GM12891 (cell line): ENCODE measurements at places on chromosomes 5 and 9.
A peak's percentile ranks its signal among the peaks of the same experiment; 100 is the strongest.

DNA sequence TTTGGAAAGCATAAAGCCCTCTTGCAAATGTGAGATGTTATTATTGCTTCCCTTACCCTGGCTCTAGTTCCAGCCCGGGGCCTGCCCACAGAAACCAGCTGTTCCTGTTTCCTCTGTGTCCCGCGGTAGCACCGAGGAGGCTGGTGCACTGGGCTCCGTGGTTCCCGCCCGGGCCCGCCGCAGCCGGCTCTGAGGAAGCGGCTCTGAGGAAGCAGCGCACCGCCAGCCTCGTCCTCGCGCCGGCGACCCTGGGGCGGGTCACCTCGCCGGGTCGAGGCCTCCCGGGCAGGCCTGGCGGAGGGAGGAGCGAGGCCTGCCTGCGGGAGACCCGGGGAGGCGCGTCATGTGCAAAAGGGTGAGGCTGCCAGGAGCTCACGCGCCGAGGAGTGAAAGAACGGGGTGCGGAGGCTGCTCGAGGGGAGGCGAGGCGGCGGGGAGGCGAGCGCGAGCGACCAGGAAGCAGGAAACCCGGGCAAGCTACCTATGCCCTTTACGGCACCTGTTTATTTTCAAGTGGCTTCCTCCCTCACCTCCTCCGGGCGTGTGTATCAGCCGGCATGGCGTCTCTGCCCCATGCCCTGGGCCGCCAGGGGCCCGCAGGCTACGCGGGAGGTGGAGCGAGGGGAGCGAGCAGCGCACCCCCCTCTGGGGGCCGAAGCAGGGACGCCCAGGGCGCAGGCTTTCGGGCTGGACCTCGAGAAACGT is 61.3 kb upstream of the MEGF10 start:
- peak; percentile 63 for DNase-seq

DNA sequence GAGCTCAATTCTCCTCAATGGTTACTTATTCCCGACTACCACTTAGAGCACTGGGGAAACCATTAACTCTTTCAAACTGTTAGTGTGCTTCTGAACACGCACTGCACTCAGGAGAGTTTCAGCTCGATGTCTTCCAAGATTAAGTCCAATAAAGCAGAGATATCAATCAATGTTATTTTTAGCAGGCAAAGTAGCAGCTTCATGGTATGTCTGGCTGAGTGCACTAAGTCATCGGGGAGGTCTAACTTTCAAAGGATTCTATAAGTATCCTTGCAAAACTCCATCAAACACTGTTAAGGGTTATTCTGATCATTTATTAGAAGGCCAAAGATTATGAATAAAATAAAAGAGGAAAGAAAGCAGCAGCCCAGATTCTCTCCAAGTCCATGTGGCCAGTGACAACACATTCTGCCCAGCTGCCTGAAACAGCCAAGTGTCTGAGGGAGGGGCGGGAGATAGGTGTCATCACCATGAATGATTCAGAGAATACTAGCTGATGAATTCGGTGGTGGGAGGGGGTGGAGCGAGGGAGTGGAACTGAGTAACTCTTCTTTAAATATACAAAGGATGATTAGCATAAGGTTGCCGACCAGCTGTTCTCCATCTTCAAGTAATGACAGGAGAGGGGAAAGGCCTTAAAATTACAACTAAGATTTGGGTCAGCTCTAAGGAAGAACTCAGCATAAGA is 21.3 kb downstream of the NREP start:
- no peak for DNase-seq

GRCh38 chr5:77993855-77994318 is 217.7 kb upstream of the TBCA start:
- no peak for DNase-seq

- DNase-seq: no peak
Observed at GRCh38 chr9:33453286-33453860, 6.0 kb upstream of the AQP3 start.

DNA sequence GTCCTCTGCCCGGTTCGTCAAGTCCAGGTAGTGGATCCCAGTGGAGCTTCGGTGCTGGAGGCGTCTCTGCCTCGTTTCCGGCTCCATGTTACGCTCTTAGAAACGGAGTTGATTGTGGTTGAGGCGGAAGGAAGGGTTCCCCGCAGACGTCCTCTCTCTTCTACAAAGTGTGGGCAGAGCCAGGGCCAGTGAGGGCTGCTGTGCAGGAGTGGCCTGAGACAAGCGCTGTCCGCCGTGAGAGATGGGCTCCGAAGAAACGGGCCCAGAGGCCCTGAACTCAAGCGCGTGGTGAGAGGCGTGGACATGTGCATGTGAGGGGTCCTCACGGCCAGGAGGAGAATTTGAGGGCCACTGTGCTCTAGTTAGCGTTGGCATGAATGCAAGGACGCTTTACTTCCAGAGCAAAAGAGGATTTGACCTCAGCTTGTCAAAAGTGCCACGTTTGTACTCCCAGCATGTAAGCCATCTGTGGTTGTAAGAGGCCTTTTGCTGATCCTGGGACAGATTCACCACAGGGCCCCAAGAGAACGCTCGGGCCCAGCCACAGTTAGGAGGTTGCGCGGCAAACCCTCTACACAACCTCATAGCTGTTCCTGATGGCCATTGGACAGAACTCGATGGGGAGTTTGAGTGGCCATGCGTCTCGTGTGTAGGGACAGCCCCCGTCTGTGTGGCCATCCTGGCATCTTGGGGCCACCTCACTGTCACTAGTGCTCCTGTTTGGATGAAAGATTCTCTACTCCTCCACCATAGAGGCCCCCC is 10.2 kb downstream of the MAN1B1 start:
- DNase-seq: no peak

DNA sequence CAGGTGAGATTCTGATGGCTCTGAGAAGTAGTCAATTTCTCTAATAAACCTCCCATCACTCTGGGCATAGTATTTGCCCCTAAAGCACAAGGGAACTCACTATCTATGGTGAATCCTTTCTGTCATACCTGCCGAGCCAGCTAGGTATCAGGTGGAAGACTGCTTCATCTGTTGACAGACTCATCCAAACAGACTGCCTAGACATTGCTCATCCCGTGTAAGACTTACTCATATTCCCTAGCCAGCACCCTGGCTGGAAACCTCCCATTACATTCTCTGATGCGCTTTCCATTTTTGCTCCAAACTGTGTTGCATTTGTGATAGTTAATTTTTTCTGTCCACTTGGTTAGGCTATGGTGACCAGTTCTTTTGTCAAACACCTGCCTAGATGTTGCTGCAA is 595.9 kb downstream of the DNAH5 start:
- DNase-seq: no peak

DNA sequence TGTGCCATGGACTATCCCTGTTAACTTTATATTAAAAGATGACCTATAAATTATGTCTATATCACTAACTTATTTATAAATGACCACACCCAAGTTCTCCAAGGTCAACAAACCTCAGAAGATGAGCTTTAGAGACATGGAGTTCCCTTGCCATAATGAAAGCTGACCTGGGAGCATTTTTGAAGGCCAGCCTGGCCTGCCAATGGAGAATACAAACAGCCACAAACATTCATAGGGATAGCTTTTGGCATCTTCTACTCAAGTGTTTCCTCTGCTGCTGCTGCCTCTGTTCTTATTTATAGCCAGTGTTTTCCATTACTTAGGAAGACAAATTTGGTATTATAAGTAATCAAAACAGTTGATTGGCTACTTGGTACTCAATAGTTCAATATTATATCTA is 117.3 kb upstream of the ADAMTS19 start:
- DNase-seq: no peak

DNA sequence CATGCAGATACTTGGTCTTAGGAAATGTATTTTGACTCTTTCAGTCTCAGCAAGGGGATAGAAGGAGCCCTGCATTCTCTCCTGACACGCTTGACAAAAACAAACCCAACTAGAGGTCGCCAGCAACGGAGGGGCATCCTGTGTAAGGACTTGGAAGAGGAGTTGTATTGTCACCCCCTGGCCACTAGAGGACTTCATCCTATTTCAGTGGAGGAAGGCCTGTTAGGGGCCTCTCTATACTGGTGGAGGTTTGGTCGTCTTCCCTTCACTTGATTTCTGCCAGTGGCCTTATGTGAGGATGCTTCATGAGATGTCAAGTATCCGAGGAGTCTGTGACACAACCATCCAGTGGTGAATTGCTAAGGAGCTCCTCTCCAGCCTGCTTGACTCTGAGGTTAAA is 122.8 kb upstream of the STC2 start:
- DNase-seq: peak; percentile 35

DNA sequence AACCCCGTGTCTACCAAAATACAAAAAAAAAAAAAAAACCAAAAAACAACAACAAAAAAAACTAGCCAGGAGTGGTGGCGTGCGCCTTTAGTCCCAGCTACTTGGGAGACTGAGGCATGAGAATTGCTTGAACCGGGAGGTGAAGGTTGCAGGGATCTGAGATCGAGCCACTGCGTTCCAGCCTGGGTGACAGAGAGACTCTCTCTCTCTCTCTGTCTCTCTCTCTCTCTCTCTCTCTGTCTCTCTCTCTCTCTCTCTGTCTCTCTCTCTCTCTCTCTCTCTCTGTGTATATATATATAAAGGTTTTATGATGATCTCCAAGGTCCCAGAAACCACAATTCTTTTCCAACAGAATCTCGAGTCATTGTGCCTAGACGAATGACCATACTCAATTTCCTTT is 18.8 kb upstream of the ANKRD33B start:
- DNase-seq: no peak

- no peak for DNase-seq
Observed at GRCh38 chr5:136133222-136133921, 727 bp downstream of the SMAD5 start.

- no peak for DNase-seq
Observed at GRCh38 chr9:109765830-109766229, 14.2 kb upstream of the PALM2AKAP2 start.

DNA sequence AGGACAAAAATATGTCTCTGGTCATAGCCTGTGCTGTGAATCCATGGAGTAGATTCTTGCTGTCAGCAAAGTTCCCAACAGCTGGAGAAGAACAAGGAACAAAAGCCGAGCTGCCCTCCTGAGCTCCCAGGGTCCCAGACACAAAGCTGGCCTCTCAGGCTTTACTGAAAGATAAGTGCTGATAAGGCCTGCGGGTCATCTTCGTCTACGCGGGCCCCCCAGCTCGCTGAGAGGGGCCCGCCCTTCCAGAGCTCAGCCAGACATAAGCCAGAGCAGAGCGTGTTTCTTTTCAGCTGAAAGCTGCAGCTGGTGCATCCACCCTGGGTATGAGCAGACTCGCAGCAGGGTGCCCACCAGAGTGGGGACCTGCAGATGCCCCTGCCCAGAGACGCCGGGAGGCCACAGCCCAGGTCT is 84.7 kb downstream of the HSD17B3 start:
- DNase-seq: no peak

GRCh38 chr9:93245437-93245970 is 61.6 kb downstream of the WNK2 start:
- DNase-seq: no peak

GRCh38 chr9:113542741-113543140 is 79.2 kb downstream of the RGS3 start:
- DNase-seq: no peak

DNA sequence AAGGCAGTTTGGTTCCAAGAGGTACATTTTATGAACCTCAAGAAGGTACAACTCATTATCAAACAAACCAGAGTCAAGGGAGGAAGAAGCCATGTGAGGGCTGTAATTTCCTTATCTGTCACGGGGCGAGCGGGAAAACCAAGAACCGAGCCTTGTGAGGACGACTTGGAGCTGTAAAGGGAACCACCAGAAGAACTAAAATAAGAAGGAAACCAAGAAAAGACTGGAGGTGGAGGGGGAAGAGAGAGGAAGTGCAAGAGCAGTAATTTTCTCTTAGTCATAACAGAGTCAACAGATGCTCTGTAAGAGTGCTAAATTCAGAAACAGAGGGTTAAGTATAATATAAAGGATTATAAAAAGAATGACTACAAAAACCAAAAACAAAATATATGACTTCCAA is 127.1 kb downstream of the DIRAS2 start:
- DNase-seq: no peak

GRCh38 chr5:13581132-13581531 is 363.4 kb downstream of the DNAH5 start:
- no peak for DNase-seq

GRCh38 chr9:91303741-91304415 is 57.8 kb downstream of the AUH start:
- DNase-seq: no peak

DNA sequence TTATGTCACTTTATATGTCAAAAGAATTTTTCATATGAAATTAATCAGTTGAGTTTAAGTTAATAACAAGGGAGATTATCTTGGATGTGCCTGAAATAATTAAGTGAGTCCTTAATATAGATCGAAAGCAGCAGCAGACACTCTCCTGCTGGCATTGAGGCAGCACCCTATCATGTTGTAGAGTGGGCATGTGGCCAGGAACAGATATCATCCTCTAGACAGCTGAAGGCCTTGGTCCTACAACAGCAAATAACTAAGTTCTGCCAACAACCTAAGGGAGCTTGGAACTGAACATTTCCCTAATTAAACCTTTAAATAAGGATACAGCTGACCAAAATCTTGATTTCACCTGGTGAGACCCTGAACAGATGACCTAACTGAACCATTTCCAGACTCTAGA is 25.8 kb upstream of the UGT3A1 start:
- DNase-seq: no peak

GRCh38 chr5:159395202-159395601 is 64.9 kb upstream of the IL12B start:
- no peak for DNase-seq

GRCh38 chr9:135065151-135065550 is 22.3 kb upstream of the OLFM1 start:
- no peak for DNase-seq

- DNase-seq: no peak
Observed at GRCh38 chr9:127720031-127720864, 4.4 kb downstream of the TTC16 start.

DNA sequence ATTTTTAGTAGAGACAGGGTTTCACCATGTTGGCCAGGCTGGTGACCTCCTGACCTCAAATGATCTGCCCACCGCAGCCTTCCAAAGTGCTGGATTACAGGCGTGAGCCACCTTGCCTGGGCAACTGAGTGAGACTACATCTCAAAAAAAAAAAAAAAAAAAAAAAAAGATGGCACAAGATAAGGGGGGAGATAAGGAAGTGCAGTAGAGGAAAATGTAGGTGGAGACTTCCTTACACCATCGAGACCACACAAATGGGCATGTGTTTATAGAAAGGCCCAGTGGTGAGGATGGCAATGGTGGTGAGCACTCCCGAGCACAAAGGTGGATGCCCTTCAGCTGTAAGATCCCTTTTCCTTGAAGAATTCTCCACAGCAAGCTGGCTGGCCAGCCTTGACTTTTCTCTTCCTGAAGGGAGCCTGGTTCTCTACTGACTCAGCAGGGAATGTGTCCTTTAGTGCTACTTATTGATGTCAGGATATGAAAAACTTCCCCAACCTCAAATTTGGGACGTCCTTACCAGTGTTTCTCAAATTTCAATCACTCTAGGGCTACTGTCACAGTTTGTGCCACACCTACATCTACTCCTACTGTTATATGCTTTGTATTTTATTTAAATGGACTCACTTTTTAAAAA is 28.2 kb downstream of the ERGIC1 start:
- DNase-seq: no peak

- no peak for DNase-seq
Observed at GRCh38 chr5:88671505-88672499, 211.2 kb downstream of the MEF2C start.

- DNase-seq: no peak
Observed at GRCh38 chr9:110536822-110537221, 42.7 kb downstream of the SVEP1 start.
